ENCODE measurements at places on chromosomes 2 and 18.

DNA sequence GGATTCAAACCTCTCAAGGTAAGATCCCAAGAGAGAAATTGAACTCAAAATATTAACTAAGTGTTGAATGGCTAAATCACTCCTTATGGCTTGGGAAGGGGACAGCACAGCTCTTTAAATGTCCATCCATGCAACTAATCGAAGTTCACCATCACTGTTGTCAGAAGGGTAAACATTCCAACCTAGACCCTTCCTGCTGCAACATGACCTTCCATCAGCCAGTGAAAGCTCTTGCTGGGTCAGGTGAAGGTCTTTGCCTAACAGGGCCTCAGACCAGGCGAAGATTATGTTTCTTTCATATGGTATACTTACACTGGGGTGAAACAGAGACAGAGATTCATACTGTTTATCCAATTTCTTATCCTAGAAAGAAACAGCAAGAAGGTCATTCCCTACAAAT, 16.4 kb downstream of the IAH1 start:
- no peak for DNase-seq

DNA sequence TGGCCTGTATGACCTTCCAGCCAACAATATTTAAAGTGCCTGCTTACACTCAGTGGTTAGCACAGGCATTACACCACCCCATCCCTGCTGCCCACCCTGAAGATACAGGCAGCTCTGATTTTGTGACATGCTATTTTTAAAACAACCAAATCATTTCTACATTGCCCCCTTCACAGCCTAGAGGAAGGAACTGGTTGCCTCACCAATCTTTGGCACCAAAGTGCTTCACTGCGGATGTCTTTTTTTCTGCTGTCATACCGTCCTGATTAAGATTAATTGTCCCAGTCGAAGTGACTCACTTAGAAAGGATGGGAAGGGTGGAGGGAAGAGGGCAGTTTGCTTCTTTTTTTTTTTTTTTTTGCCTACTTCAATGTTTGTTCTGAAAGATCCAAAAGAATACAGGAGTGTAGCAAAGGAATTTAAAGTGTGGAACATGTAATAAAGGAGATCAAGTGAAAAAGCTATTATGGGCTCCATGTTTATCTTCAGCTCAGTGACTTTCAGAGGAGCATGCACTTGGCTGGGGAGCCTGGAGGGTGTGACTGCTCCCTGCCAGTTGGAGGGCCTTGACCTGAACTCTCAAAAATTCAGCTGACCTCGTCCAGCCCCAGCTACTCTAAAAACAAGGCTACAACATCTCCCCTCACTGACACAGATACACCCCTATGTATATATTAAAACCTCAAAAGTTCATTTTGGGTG, 501.1 kb upstream of the TNP1 start:
- no peak for DNase-seq

GRCh38 chr2:47844162-47844561, 61.2 kb downstream of the MSH6 start:
- DNase-seq, result no peak

- peak; percentile 13 for DNase-seq
Observed at GRCh38 chr2:151973013-151973900, 125.6 kb downstream of the CACNB4 start.
